Choroid plexus epithelial cell (primary cell): ENCODE measurements at places on chromosomes 2 and 18.

DNA sequence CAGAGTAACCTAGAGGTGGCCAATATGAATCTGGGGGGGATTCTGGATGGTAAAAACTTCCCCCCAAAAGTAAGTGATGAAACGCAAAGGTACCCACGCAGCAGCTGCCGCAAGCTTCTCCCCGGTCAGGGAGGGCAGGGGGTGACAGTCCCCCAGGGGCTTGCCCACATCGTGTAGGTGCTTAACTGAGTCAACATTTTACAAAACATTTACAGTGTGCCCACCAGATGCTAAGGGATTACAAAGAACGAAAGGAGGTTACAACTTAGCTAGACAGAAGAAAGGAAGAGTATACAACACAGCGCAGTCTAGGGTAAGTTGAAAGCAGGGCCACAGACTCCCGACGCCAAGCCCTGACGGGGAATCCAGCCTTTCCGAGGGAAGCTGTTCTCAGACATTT is 45.6 kb downstream of the LPIN2 start:
- DNase-seq: no peak

- peak; percentile 72 for DNase-seq
Observed at GRCh38 chr18:44599412-44599811, 81.3 kb upstream of the SETBP1 start.

GRCh38 chr2:182971820-182972547 is 66.3 kb downstream of the NCKAP1 start:
- no peak for DNase-seq

DNA sequence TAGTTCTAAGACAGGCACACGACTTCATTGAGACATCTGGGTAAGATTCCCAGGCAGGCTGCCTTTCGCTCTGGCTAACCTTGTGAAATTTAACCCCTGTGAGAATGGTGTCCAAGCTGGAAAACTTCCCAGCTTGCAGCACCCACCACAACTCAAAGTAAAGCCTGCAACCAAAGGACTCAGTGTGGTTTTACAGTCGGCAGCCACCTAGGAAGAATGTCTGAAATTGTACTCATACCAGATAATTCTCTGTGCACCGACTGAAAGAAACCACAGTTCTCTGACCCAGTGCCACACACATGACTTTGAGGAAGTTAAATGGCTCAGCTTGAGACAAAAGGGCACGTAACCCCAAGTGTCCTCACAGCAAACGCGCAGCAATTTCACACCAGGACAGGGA is 125.7 kb downstream of the RBMS1 start:
- peak; percentile 99 for DNase-seq

DNA sequence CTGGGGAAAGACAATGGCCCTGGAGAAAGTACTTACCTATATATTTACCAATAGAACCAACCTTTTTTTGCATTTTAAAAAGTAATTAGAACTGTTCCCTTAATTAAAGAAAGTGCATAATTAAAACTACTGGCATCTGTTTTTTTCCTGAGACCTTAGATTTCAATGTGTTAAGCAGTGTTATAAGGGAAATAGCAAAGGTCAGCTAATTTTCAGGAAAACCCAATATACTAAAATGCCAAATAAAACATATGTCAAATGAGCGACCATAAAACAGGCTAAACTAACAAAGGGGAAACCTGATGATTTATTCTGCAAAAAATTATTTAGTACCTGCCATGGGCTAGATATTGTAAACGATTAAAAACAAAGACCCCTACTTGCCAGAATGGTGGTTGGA is 223.9 kb upstream of the SESTD1 start:
- DNase-seq: no peak

GRCh38 chr2:236785611-236786057 is 216.0 kb downstream of the ACKR3 start:
- peak; percentile 33 for DNase-seq

- DNase-seq: no peak
Observed at GRCh38 chr2:121583555-121583954, 52.9 kb downstream of the RNU4ATAC start.

GRCh38 chr18:73274812-73275621 is 407.2 kb upstream of the NETO1 start:
- no peak for DNase-seq

DNA sequence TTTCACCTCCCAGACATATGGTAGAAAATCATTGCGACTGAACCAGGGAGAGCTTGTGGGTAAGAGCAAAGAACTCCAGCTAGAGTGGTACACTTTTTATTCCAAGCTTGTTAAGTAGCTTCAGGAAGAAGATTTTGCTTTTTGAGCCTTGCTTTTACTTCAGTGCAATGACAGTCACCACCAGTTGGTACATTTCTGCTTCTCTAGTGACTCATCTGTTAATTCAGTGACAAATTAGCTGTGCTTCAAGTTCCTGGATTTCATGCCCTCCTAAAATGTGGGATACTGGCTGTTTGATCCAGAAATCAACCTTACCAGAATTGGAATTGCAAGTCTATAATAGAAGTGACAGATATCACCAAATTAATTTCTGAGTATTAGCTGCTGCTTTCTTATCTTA is 117.6 kb upstream of the TTN start:
- no peak for DNase-seq

DNA sequence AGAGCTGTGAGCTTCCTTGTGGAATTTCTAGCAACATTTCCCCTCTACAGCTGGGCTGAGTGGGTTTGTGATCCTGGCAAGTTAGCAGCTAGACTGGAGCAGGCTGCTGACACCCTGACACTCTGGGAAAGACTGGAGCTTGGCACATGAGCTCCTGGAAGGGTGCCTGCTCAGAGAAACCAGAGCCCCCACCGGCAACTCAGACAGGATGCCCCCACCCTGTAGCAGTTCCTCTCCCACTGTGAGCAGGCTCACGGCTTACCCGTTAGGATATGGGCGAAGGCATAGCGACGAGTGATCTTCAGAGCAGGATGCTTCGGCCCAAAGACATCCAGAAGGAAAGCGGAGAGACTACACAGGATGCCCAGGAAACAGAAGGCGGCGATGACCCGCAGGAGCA is 11.2 kb downstream of the TMEM127 start:
- DNase-seq: no peak

GRCh38 chr2:112600634-112601033 is 16.2 kb downstream of the CHCHD5 start:
- DNase-seq: no peak

DNA sequence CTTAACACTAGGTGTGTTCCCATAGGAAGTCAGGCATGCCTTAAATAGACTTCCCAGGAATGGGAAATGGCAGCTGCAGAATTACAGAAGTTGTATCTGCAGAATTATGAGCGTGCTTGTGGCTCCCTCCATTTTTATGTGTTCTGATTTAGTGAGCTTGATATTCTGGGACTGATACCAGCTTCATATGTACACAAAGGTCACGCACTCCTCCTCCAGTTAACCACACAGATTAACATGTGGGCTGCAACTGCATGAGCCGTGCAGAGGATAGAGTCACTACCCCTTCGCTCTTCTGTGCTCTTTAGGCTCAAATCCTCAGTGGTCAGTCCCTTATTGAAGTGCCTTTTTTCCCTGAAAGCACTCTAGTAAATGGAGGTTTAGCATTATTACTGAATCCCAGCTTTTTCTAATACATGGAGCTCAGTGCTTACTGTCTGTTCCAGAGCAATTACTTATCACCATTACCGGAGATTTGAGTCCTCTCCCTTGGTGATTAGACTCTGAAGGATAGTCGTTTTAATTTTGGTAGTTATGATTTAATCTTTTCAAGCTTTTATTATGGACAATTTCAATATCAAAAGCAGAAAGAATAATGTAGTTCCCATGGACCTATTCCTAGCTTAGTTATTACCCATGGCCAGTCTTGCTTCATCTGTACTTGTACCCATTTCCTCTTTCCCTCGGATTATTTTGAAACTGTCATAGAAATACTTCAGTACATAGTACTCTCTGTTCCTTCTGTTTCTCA is 238.3 kb downstream of the PRKCE start:
- DNase-seq: no peak

- DNase-seq: no peak
Observed at GRCh38 chr2:119849838-119850565, 90.3 kb downstream of the PTPN4 start.

- no peak for DNase-seq
Observed at GRCh38 chr2:1717113-1717512, 27.2 kb downstream of the PXDN start.

DNA sequence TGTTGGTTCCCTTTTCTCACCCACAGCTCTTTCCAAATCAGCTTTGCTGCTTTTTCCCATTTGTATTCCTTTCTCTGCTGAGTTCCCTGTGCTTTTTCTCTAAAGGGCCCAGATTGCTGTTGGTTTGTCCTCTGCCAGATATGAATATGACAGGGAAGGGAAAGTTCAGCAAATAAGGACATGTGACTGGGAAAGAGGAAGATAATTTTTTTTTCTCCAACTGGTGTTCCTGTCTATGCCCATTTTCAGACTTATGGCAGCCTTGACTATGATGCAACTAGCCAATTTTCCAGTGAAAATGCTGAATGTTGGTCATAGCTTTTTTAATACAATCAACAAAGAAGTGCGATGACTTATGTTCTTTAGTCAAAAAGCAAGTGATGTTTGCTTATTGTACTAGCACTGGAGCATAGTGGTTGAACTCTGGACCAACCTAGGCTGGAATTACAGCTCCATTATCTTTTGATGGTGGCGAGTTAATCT is 7.7 kb downstream of the MDH1 start:
- DNase-seq: no peak

- DNase-seq: no peak
Observed at GRCh38 chr18:66344227-66344626, 259.7 kb downstream of the CDH19 start.

DNA sequence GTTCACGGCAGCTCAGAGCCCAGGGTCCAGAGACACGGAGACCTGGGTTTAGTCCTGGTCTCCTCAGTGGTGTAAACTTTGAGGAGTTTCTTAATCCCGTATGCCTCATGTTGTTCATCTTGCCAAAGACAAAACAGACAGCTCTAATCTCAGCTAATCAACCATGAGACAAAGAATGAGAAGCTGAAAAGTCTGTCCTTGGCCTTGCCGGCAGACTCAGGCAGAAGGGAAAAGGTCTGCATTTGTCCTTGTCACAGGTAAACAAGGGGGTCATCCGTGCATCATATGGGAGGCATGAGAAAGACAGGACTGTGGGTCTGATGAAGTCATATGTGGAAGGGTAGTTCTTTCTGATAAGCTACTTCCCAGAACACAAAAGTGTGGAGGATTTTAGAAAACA is 1.8 kb upstream of the ARMC9 start:
- DNase-seq: no peak

DNA sequence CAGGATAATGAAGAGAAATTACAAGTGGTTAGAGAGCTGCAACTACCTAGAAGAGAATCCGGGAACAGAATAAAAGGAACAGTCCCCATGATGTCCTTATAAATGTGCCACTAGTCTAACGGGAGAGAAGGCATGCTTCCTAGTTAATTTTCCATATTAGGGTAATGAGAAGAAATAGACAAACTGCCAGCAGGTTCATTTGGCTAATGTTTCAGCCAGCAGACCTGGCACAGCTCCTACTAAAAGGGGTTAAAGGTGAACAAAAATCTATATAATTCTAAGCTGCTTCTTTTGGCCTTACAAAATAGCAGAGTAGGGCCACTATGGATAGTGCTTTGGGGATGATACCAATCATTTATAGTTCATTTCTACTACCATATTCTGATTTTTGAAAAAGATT is 845.3 kb upstream of the GCFC2 start:
- no peak for DNase-seq

- DNase-seq: no peak
Observed at GRCh38 chr2:130150181-130151144, 5.6 kb upstream of the CCDC74B start.

GRCh38 chr2:97849881-97850528 is 136.6 kb downstream of the ZAP70 start:
- DNase-seq: peak; percentile 62

GRCh38 chr2:48530033-48530811 is at the start of gene STON1:
Gene STON1 (plus strand): TSS chr2:48530154. CDS start chr2:48580634, 50,480 bp downstream.
- peak; percentile 47 for DNase-seq

- no peak for DNase-seq
Observed at GRCh38 chr2:181234487-181234891, 222.7 kb upstream of the ITGA4 start.

- DNase-seq: no peak
Observed at GRCh38 chr2:78355967-78356366, 669.5 kb upstream of the REG3G start.

- DNase-seq: no peak
Observed at GRCh38 chr2:31578316-31578715, 2.4 kb downstream of the SRD5A2 start.

GRCh38 chr18:32301361-32301760 is 111.5 kb downstream of the MEP1B start:
- no peak for DNase-seq

- no peak for DNase-seq
Observed at GRCh38 chr2:187877391-187877790, 323.2 kb upstream of the TFPI start.

- DNase-seq: no peak
Observed at GRCh38 chr2:124426625-124427024, 401.5 kb downstream of the CNTNAP5 start.

DNA sequence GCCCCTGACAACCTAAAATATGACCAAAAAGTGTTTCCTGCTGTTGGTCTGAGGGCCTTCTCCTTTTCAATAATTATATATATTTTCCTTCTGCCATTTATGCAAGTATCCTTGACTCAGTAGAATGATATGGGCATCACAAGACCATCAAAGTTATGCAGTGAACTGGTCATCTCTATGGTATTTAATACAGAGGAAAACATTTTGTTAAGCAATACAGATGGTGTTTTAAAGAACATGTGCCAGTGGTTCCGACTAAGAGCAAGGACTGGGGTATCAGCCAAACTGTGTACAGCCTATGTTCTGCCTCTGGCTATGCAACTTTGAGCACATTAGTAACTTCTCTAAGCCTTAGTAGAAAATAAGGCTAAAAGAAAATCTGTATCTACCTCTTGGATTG is 179.0 kb downstream of the TRABD2A start:
- DNase-seq: peak; percentile 88

- DNase-seq: no peak
Observed at GRCh38 chr18:45780568-45780967, 44.9 kb upstream of the SIGLEC15 start.

DNA sequence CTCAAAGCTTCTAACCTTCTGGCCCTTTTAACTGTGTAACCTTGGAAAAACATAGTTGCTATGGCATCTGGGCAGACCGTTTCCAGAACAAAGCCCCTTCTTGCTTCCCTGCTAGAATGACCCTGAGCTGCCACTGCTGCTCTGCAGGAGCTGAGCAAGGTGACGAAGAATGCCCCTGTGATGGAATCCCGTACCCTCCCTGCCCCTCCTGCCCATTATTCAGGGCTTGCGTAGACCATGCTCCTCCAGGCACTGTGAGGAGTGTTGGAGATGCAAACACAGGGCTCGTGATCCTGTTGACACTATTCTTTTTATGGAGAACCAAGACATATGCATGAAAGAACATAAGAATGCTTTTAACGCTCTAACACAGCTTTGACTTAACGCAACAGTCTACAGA is 191.1 kb downstream of the CDH2 start:
- DNase-seq: no peak

GRCh38 chr18:35095983-35096676 is 54.9 kb downstream of the MAPRE2 start:
- peak; percentile 50 for DNase-seq

GRCh38 chr2:145597006-145597405 is 1077.1 kb upstream of the ZEB2 start:
- peak; percentile 19 for DNase-seq

- DNase-seq: no peak
Observed at GRCh38 chr2:9802576-9802993, 40.7 kb upstream of the TAF1B start.

- no peak for DNase-seq
Observed at GRCh38 chr18:46560671-46561045, 96.4 kb downstream of the LOXHD1 start.
